ENCODE measurements at places on chromosomes 4 and X.

DNA sequence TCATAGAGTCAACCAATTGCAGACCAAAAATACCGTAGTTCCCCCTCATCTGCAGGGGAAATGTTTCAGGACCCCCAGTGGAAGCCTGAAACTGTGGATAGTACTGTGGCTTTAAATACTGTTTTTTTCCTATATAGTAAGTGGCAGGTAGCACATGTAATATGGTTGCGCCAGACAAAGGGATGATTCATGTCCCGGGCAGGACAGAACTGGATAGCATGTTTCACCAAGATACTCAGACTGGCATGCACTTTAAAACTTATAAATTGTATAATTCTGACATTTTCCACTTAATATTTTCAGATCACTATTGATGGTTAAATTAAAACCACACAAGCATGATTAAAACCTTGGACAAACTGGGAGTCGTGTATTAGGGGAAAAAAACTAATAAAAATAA, 276.3 kb upstream of the AGA start:
- no peak for DNase-seq

GRCh38 chr4:2689825-2690700, 66.1 kb downstream of the TNIP2 start:
- no peak for DNase-seq

- no peak for DNase-seq
These were observed 18.8 kb upstream of the RASL11B start for GRCh38 chr4:52843351-52843750.

- no peak for DNase-seq
These were observed 6.5 kb upstream of the SHISA3 start for GRCh38 chr4:42390622-42391354.

DNA sequence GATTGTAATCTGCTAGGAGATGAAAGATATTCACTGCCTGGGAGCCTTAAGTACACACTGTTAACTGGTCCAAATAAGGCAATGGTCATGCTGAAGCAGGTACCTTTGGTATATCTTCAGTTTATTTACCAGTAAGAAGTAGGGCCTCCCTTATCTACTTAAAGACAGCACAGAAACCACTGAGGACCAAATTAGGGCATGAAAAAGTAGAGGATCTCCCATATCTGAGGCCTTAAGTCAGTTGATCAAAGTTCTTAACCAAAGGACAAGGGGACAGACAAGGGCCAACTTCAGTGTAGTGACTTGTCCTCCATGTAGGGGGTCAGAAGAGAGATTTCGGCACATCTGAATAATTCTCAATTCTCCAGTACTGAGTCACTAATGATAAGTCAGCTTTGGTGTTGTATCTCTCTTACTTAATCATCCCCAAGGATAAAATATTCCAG, 59.1 kb downstream of the AMELX start:
- DNase-seq = no peak

DNA sequence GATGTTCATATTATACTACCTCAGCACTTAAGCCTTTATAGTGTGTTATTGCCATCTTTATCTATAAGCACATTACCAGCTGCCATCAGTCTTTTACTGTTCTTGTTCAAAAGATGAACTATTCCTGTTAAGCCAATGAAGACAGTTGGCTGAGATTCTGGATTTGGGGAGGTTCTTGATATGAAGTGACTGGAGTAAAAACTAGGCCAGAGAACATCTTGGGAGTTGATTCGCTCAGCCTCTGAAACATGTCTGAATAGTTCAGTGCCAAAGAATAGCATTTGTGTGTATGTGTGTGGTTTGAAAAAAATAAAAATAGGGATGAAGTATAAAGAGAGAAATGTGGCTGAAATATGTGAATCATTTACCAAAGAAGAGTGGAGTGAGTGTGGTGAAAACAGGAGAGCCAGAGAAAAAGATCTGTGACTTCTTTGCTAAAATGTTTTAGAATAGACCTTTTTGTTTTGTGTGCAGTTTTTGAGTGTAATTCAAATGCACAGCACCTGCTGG, 15.2 kb downstream of the EXOC1 start:
- no peak for DNase-seq

DNA sequence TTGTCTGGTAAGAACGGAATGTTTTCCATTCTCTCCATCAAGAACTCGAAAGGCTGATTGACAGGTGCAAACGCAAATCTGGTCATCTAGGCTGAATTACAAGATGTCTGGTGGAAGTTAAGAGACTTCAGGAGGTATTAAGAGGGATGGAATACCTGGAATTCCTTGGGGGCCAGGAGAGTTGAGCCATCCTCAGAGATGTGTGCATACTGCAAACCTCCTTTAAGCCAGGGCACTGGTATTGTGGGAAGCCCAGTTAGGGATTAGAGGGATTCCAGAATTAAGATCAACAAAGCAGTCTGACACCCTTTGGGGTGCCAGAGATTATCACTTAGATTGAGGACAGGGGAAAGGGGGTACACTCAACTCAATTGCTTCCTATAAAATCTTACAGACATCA, 151.4 kb downstream of the VCX3A start:
- DNase-seq = no peak

GRCh38 chr4:36078319-36078718, 166.0 kb downstream of the ARAP2 start:
- no peak for DNase-seq

DNA sequence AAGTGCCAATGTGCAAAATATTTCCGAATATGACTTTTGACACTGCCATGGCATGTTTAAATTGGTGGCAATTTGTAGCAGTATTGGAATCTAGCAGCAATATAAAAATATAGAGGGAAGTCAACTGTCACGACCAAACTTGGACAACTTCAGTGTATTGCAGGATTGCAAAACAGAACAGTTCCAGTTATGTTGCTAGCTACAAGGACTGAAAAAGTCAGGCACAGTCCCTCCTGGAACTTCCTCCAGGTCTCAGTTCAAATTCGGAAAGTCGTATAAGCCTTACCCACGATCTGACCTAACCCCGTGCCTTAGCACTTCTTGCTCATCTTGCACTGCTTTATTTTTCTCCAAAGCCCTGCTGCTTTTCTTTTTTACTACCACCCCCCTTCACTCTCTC, 390.0 kb upstream of the GALNT7 start:
- DNase-seq = no peak

DNA sequence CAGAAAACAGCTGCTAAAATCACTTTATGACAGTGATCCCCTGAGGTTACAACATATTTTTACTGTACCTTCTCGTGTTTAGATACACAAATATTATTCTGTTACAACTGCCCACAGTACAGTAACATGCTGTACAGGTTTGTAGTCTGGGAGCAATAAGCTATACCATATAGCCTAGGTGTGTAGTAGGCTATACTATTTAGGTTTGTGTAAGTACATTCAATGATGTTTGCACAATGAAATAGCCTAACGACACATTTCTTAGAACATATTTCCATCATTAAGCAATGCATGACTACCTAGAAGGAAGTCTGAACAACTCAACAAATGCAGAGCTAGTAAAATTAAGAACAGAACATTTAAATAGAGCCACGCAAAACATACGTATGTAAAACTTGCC, 112.7 kb downstream of the ZAR1 start:
- no peak for DNase-seq

DNA sequence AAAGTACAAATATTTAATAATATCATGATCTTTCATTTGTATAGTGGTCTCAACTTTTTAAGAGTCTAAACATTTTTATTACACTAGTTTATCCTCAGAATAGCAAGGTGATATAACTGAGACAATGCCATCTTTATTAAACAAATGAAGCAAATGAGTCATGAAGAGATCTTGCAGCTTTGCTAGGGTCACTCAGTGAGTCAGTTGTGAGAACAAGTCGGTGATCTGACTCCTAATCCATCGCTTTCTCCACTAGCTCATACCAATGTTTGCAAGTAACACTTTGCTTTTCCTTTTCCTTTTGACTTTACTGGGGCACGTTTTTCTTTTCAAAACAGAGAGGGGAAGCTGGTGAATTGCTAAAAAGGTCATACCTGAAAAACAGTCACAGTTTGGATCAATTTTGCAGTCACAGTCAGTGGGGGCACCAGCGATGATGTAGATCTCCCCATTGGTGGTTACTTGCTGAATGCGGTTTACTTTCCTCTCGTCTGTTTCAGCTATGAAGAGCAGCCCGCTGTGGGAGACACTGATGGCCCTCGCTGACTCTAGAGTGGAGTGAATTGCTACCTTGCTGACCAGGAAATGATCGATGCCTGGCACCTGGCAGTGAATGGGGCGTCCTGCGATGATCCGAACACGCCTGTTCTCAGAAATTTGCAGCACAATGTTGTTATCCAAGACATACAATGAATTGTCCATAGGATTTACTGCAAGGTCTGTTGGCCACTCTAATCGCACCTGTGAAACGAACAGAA, 75.7 kb downstream of the SH2D1A start:
- DNase-seq = no peak

GRCh38 chr4:182585321-182585720, 331.9 kb downstream of the DCTD start:
- DNase-seq = no peak

DNA sequence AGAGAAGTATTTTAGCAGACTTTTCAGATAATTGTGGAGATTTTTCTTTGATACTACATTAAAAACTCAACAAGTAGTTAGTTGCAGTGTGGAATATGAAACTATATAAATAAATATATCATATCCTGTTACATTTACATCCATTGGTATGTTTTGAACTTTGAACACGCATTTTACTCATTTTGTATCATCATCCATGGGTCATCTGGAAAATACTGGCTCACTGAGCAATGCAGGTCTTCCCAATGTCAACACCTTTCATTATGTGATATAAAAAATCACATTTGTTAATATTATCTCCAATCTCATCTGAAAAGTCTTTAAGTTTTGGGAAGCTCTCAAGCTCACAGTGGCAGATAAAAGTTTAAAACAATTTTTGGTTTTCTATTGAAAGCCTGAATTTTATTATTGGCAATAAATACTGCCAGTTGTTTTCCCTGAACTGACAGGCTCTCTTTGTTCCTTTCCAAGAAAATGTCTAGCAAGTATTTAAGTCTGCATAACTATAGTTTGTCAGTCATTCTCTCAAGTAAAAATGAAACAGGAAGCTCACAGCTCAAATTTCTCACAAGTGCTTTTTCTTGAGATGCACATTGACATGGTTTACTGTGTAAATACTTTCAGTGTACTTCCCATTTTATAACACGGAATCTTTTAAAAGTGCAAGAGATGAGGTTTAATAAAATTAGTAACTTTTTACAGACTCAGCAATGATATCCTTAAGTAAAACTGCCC, 183.5 kb upstream of the GPC4 start:
- DNase-seq = no peak

DNA sequence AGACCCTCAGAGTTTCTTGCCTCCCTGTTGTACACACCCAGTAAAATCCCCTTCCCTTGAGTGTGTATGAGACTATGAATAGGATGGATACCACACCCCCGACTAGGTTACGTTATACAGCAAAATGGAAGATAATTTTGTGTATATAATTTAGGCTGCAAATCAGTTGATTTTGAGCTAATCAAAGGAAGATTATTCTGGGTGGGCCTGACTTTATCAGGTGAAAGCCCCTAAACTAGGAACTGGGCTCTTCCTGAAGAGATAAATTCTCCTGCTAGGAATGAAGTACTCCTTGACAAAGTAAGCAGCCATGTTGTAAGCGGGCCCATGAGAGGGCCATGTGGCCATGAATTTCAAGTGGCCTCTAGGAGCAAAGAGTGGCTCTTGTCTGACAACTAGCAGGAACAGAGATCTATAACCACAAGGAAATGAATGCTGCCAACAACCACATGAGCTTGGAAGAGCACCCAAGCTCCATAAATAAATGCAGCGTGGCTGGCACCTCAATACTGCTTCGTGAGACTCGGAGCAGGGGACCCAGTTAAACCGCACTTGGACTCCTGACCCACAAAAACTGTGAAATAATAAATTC, 646.4 kb downstream of the IL1RAPL1 start:
- DNase-seq = peak; percentile 36

GRCh38 chr4:183627979-183628588, 30.9 kb downstream of the RWDD4 start:
- DNase-seq = no peak

DNA sequence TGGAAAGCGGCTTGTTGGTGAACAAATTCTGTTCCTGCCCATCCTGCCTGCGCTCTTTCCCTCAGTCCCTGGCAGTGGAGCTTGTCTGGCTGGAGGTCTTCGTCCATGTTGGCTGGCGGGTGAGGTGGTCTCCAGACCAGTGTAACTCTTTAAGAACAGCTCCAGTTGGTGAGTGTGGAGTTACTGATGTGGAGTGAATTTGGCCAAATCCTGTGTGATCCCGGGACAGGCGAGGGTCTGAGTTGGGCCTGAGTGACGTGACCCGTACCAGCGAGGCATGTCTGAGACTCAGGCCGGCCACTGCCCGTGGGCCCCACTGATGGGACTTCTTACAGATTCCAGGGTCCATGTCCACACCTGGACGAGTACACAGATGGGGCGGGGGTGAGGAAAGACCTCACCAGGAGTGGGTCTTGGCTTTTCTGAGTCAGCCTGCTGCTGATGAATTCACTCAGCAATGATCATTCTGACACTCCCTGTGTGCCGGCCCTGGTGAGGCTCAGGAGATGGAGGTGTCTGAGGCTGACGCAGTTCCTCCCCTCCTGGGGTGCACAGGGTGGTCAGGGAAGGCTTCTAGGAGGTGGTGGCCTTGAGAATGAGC, 45.5 kb downstream of the PSAPL1 start:
- peak; percentile 44 for DNase-seq

DNA sequence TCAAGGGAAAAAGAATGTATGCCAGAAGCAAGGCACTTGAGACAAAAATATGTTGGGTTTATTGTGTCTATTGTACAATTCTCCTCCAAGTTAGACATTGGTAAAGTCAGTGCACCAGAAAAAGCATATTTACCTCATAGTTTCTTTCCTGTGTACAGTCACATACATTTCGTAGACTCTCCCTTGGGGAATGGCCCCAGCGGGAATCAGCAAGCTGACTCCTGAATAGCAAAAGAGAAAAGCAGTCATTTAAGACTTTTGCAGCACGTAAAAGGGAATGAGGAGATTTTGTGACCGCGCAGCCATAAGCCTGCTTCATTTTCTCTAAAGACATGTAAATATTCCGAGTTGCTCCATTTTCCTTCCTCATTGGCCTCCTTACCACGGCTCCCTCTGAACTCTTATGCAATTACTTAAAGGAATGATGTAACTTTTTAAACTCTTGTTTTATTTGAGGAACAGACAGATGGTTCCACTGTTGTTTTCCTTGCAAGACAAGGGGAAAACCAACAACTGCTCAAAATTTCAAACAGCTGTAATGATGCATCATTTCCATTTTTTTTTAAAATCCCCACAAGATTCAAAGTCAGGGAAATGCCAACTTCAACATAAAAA, 332.7 kb downstream of the UNC5C start:
- DNase-seq = no peak

GRCh38 chr4:159048166-159048886, 54.6 kb upstream of the RAPGEF2 start:
- peak; percentile 81 for DNase-seq

- no peak for DNase-seq
These were observed 58.1 kb downstream of the TMEM164 start for GRCh38 chrX:110060846-110061537.

DNA sequence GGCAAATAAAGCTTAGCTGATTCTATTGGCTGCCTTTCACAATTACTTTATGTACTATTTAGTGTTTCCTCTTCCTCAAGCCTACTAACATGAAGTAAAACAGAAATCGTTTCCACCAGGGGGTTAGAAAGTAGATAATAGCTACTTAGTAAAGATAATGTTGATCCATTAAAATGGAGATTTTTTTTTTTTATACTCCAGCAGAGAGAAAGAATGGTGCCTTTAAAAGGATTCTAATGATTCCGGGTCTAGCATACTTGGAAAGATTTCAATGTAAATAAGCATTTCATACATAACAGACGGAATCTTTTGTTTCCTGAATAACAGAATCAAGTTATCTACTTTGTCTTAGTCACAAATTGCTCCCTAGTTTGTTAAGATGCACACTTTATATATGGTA, 37.1 kb downstream of the GK start:
- DNase-seq = no peak

- DNase-seq = no peak
These were observed 1148.9 kb downstream of the STIM2 start for GRCh38 chr4:28009541-28009940.

All from lower lobe of right lung (tissue), 2 donors.